NCI-H1930 (cell line): ENCODE measurements at places on chromosomes 12 and 14.

GRCh38 chr14:95307402-95308041, 12.2 kb downstream of the CLMN start:
- no peak for DNase-seq

GRCh38 chr14:23024612-23025075, 10.1 kb downstream of the PSMB5 start:
- DNase-seq = no peak

- DNase-seq = no peak
Measured at GRCh38 chr12:26571560-26571959, 261.4 kb downstream of the ITPR2 start.

- no peak for DNase-seq
Measured at GRCh38 chr12:57153415-57153997, 6.1 kb upstream of the LRP1-AS start.

DNA sequence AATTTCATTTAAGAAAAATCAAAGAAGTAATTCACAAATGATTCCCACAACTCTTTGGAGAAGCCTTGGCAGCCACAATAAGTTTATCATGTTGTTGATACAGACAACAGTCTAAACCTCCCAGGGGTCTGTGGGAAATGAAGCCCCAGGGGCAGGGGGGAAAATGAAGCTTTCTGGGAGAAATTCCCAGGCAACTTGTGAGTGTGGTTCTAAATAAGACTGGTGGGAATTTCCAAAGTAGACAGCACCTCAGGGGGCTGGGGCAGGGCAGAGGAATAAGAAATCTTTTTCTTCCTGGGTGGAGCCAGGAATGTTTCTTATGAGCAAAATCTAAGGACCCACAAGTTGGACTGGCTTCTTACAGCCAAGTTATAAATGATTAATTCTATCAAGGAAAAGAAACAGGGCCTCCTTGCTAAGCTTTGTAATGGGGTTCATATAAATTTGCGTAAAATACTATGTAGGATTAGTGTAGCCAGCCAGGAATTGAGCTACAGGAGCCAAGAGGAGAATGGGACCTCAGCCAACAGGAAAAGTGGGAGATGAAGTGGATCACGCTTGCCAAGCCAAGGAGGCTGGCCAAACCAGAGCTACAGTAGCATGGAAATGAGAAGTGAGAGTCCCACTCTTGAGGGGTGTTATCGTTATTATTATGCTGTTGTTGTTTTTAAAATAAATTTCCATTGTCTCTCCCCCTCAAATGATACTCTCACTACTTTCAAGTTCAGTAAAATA, 182.9 kb upstream of the FAR2 start:
- DNase-seq = no peak

DNA sequence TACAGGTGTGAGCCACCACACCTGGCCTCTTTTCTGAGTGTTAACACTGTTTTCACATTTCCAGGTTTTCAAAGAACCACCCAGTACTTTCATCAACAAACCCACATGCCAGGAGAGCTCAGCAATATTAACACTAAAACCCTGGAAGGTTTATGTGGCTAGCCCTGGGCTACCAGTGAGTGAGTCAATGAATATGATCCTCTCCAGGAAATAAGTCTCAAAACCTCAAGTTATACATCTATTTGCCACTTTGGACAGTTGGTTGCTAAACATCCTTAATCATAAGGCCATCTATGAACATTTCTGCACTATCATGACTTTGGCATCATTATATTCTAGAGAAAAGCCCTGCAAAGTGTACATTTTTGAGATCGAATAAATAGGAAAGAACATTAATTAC, 6.3 kb upstream of the CDKL1 start:
- no peak for DNase-seq

DNA sequence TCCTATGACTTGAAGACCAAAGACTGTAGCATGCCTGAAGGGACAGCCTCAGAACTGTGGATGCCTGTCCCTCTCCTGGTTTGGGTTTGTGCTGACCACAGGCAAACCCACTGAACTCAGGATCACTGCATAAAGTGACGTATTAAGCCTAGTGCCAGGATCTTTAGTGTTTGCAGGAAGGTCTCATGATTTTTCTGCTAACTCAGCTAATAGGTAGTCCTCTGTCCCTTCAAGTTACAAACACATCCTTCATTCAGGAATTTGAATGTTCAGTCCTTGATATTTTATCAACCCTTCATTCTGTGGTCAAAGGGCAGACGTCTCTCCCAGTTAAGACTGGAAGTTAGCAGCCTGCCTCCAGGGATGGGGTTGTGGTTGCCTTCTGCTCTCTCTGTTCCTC, 10.3 kb upstream of the OAS3 start:
- no peak for DNase-seq

GRCh38 chr14:91858536-91859275, 8.6 kb downstream of the TC2N start:
- DNase-seq = peak; percentile 2

- DNase-seq = no peak
Measured at GRCh38 chr14:103095210-103095778, 769 bp downstream of the EXOC3L4 start.

DNA sequence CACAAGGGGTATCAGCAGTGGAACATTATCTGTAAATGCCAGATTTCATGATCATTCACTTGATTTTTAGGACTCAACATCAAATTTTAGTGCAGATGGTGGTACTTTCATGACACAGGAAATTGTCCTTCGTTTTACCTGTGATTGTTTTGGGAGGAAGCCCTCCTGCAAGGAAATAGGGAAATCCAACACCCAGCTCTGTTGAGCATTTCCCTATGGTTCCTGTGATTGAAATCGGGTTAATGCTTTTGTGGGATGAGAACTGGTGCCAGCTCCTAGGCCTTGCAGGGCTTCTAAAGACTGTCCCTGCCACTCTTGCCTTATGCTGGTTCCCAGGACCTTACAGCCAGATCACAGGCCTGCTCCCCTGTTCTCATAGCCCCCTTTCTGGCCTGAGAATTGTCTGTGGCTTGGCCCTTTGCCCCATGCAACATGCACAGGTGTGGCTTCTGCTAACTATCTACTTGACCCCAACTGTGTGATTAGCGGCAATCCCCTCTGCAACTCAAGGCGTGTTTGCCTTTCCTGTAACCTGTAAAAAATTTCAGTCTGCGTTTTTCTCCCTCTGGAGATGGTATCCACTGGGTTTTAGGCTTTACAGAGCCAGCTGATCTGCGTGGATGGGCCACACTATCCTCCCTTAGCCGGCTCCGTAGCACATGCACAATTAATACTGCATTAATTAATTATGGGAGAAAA, 112.5 kb downstream of the ETV6 start:
- no peak for DNase-seq

DNA sequence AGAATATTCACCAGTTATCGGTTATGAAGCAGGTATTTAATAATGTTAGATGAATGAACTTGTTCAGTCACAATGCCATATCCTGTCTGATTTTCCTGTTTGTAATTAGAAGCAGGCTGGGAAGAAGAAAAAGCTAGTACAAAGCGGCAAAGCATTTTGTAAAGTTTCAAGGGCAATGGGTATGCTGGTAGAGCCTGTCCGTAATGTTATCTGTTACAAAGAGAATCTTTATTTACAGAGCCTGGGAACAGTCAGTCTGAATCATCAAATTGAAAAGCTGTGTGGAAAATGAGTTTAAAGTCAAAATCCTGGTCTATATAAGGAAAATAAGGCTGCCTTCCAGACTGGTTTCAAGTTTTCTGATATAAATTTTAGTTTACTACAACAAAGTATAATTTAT, 40.5 kb downstream of the PARP11 start:
- DNase-seq = no peak

DNA sequence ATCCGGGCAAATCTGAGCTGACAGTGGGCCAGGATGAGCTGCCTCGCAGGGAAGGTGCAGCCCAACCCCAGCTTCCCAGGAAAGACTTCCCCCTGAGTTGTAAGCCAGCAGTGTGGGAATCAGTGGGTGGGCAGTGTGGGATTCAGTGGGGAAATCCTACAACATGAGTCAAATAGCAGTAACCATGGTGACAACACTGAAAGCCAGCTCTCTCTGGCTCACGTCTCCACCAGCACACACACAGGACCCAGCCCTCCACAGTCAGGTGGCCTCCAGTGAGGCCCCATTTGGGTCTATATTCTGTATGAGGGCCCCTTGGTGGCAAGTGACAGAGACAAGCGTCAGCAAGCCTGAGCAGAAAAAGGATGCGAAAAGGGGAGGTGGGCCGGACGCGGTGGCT, 6.0 kb upstream of the LGALS3 start:
- DNase-seq = no peak

GRCh38 chr12:131637986-131638385, 72.9 kb upstream of the SFSWAP start:
- no peak for DNase-seq

GRCh38 chr12:8899830-8900229, 14.5 kb upstream of the PHC1 start:
- DNase-seq = no peak

DNA sequence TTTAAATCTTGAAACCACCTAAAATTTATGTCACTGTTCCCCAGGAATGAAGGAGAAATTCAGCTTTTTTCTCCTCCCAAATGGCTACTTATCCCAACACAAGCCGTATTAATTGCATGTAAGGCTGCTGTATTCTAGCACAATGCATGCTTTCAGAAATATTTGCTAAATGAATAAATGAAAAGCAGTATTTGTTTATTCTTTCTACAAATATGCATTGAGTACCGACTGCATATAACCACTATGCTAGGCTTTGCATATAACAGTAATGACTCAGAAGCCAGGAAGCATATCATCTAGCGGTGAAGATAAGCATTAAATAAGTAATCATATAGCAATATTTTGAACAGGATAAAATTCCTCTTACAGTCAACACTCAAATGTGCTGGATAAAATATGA, 5.7 kb upstream of the LRR1 start:
- no peak for DNase-seq

- no peak for DNase-seq
Measured at GRCh38 chr12:103930787-103931735, 851 bp downstream of the HSP90B1 start.

GRCh38 chr12:94308612-94309011, 151.1 kb downstream of the CEP83 start:
- DNase-seq = no peak

DNA sequence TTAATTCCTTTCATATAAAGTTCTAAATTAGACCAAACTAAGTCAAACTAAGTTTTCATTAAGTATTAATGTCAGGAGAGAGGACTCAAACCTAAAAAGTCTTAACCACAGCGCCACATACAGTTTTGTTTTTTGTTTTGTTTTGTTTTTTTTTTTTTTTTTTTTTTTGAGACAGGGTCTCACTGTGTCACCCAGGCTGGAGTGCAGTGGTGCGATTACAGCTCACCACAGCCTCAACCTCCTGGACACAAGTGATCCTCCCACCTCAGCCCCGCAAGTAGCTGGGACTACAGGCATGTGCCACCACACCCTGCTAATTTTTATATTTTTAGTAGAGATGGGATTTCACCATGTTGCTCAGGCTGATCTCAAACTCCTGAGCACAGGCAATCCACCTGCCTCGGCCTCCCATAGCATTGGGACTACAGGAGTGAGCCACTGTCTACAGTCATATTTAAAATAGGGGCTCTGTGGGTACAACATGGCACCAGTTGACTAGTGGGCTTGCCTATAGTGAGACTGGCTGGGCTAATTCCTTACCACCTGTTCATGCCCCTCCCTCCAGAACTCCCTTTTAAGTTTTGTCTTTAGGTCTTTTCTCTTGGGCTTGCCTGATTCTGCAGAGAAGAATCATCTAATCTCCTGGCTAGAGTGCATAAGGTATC, 110.2 kb downstream of the PPP2R5E start:
- DNase-seq = no peak

- no peak for DNase-seq
Measured at GRCh38 chr12:79408689-79409088, 282.1 kb downstream of the PAWR start.

DNA sequence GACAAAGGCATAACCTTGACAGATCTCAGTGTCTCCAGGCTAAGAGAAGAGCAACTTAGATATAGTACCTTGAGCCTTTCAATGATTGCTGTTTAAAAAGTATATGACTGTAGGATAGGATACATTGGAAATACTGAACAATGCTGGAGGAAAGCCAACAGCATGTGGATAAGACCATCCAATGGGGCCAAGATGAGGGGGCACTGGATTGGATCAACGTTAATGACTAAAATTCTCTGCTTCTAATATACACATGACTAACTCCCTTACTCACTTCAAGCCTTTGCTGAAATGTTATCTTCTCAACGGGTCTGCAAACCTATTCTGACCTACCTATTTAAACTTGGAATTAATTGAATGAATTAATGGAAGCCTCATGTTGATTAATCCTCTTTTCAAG, 354.9 kb downstream of the RAD51B start:
- DNase-seq = no peak

DNA sequence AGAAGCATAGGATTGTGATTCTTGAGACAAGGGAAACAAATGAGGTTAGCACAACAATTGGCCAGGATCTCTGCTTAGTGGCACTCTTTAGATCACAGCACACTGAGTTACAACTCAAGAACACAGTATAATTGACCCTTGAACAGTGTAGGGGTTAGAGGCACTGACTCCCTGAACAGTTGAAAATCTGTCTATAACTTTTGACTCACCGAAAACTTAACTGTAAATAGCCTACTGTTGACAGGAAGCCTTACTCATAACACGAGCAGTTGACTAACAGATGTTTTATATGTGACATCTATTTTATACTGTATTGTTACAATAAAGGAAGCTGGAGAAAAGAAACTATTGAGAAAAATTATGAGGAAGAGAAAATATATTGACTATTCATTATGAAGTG, 296.1 kb downstream of the RERGL start:
- DNase-seq = no peak
